ENCODE measurements at places on chromosomes 5 and 9. TPM values are rescaled to one million over a fixed set of nuclear protein-coding genes. Genes with fewer than 3 reads are reported as not detected.

PCSK5 gene
- total RNA-seq, result 11.2 TPM

GHR gene
- 12.9 TPM for total RNA-seq

DIRAS2 gene
- total RNA-seq, result 0.52 TPM

LRRC70 gene
- total RNA-seq, result 4.7 TPM

PROB1 gene
- total RNA-seq, result 1.3 TPM

CTXN3 gene
- total RNA-seq, result not detected

- H3K4me1 ChIP-seq, result no peaks in the 10 kb centered on the region
- no peaks in the 10 kb centered on the region for H3K27me3 ChIP-seq
- DNase-seq, result no peak
- H3K27ac ChIP-seq, result no peak overlapping the region
- H3K4me3 ChIP-seq, result no peak overlapping the region
These were observed 9.2 kb upstream of the IL7R start for GRCh38 chr5:35847491-35847890.

DNA sequence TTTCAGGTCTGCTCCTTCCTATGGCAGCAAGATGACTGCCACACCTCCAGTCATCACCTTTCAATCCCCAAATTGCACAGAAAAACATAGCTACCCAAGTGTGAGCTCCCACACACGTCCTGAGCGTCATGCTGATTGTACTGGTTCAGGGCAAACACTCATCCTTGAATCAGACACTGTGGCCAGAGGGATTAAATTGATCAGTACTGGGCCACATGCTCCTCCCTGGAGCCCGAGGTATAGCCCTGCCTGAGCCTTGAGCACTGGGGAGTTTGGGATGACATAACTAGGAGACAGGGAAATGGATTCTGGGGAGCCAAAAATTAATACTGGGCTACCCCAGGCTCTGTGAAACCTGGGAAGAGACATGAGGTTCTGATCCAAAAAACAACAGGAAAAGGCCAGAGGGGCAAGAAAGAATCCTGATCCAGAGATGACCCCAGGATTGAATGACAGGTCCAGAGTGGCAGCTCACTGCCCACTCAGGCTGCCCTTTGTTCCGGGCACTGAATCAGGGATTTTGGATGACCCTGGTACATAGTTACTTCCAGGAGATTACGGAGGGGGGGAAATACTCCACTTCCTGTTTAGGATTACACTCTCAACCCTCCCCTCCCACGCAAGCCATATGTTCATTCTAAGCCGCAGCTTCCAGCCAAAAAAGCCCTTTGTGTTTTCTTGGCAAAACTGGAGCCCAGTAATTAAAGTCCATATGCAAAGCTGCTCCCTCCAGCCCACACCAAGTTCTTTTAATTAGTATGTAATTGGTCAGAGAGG is 141.6 kb upstream of the SPRY4 start:
- H3K4me1 ChIP-seq, result no peaks in the 10 kb centered on the region
- H3K27ac ChIP-seq, result no peak overlapping the region
- H3K4me3 ChIP-seq, result no peak overlapping the region
- no peaks in the 10 kb centered on the region for H3K27me3 ChIP-seq
- no peaks in the 10 kb centered on the region for H3K36me3 ChIP-seq

GRCh38 chr9:81080900-81081299 is 608.4 kb downstream of the TLE1 start:
- H3K27me3 ChIP-seq, result no peaks in the 10 kb centered on the region
- H3K4me3 ChIP-seq, result no peak overlapping the region
- no peak overlapping the region for H3K27ac ChIP-seq
- no peak for DNase-seq

- H3K27me3 ChIP-seq, result no peaks in the 10 kb centered on the region
- H3K4me3 ChIP-seq, result no peak overlapping the region
- no peaks in the 10 kb centered on the region for H3K4me1 ChIP-seq
- H3K27ac ChIP-seq, result no peak overlapping the region
- DNase-seq, result no peak
These were observed 36.6 kb downstream of the ACER2 start for GRCh38 chr9:19445452-19445851.

DNA sequence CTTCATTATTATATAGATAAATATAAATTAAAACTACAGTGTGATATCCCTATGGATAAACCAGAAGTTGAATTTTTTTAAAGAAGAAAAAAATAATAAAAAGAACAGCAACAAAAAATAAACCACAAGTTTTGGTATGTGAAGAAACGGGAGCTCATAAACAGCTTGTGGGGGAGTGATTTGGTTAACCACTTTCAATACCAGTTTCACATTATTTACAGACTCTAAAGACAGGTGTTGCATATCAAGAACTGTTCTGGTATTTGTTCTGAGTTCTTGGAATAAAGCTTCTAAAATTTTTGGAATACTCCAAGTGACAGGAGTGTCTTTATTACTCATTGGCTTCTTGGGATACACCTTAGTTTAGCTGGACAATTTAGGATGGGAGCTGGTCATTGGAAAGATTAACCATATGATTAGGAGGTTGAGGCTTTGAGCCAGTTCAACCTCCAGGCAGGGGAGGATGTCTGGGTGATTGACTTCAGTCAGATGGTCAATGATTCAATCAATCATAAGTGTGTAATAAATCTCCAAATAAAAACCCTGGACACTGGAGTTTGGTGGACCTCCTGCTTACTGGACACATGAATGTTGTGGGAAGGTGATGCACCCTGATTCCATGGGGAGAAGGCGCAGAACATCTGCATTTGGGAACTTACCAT is 2223.1 kb upstream of the C9orf72 start:
- H3K36me3 ChIP-seq, result no peaks in the 10 kb centered on the region
- H3K27ac ChIP-seq, result no peak overlapping the region
- H3K27me3 ChIP-seq, result no peaks in the 10 kb centered on the region
- no peak overlapping the region for H3K4me3 ChIP-seq
- H3K4me1 ChIP-seq, result no peaks in the 10 kb centered on the region

GRCh38 chr5:42021923-42022322 is 96.8 kb downstream of the FBXO4 start:
- H3K27me3 ChIP-seq, result no peaks in the 10 kb centered on the region
- H3K4me3 ChIP-seq, result no peak overlapping the region
- H3K36me3 ChIP-seq, result no peaks in the 10 kb centered on the region
- no peak overlapping the region for H3K27ac ChIP-seq
- no peak for DNase-seq
- H3K4me1 ChIP-seq, result no peaks in the 10 kb centered on the region

DNA sequence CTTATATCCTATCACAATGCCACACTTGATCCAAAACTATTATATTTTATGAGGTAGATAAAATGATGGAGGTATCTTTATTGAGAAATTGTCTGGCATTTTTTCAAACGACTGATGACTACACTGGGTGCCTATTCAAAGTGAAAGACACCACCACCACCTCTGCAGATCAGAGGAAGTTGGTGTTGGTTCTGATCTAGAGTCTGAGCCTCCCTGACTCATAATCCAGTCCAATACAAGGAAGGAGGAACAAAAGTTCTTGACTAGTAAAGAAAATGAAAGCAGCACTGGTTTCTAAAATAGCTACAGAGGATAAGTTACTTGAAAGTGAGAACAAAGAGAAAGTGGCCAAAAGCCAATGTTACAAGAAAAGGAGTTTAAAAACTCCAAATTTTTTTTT is 139.9 kb downstream of the RFX3 start:
- no peak overlapping the region for H3K27ac ChIP-seq
- H3K36me3 ChIP-seq, result no peaks in the 10 kb centered on the region
- H3K4me3 ChIP-seq, result no peak overlapping the region
- DNase-seq, result no peak

GRCh38 chr5:107555425-107556090 is 115.2 kb downstream of the EFNA5 start:
- H3K27ac ChIP-seq, result no peak overlapping the region
- H3K27me3 ChIP-seq, result no peaks in the 10 kb centered on the region
- H3K36me3 ChIP-seq, result no peaks in the 10 kb centered on the region

- H3K4me1 ChIP-seq, result no peaks in the 10 kb centered on the region
- no peaks in the 10 kb centered on the region for H3K36me3 ChIP-seq
- H3K27me3 ChIP-seq, result no peaks in the 10 kb centered on the region
- H3K4me3 ChIP-seq, result no peak overlapping the region
- H3K27ac ChIP-seq, result no peak overlapping the region
- DNase-seq, result no peak
These were observed 60.4 kb downstream of the GHR start for GRCh38 chr5:42483472-42484154.

DNA sequence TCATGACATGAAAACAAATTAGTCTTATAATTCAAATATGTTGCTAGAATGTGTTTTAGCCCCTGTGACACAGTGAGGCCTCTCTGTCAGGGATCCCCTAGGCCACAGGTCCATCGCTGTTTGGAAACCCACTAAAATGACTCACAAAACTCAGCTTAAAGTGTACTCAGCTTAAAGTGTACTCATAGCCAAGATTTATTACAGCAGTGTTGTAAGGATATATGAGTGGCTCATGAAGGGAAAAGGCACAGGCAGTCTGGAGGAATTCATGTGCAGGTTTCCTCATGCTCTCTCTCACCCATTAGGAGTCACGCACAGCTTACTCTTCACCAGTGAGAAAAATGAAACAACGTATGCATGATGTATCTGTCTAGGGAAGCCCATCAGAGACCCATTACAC is 24.4 kb upstream of the TGFBI start:
- no peak overlapping the region for H3K4me3 ChIP-seq
- no peak overlapping the region for H3K27ac ChIP-seq
- no peaks in the 10 kb centered on the region for H3K27me3 ChIP-seq
- DNase-seq, result no peak
- no peaks in the 10 kb centered on the region for H3K4me1 ChIP-seq

- no peaks in the 10 kb centered on the region for H3K27me3 ChIP-seq
- no peak overlapping the region for H3K4me3 ChIP-seq
- DNase-seq, result no peak
- H3K4me1 ChIP-seq, result peaks cover 73% of the 10 kb centered on the region
These were observed 881 bp upstream of the B4GALT1 start for GRCh38 chr9:33167972-33168461.

DNA sequence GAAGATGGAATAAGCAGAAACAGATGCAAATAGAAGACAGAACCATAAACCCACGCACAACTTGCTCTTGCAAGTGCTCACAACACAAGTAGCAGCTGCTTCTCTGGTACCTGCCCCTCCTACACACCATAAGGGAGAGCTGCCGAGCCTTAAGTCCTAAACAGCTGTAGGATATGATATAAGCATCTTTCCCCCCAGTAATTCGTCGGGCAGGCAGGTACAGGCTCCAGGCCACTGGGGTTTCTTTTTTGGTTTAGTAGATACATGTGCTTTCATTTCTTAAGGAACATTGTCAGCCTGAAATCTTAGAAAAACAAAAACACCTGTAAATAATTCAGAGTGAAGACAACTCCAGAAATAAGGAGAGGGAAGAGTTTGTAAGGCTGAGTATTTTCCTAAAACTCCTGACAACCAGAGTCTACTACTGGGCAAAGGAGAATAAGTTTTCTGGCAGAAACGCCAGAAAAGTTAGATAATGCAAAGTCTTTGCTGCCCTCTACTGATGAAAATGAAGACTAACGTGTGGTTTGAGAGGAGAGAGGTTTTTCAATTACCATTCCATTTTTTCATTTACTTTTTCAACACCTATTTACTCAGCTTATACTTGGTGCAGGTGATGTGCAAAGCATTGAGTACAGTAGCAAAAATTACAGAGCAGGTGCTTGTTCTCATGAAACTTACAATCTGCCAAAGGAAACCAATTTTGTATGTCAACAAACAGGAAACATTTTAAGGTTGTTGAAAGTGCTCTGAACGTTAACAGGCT is 20.1 kb upstream of the TCERG1 start:
- no peak overlapping the region for H3K27ac ChIP-seq
- H3K36me3 ChIP-seq, result no peaks in the 10 kb centered on the region
- H3K4me3 ChIP-seq, result no peak overlapping the region
- DNase-seq, result no peak
- no peaks in the 10 kb centered on the region for H3K4me1 ChIP-seq

- H3K27ac ChIP-seq, result no peak overlapping the region
- DNase-seq, result no peak
- no peak overlapping the region for H3K4me3 ChIP-seq
- H3K4me1 ChIP-seq, result peaks cover 31% of the 10 kb centered on the region
- H3K36me3 ChIP-seq, result no peaks in the 10 kb centered on the region
These were observed 2.4 kb upstream of the CHD1 start for GRCh38 chr5:98930972-98931762.

- peaks cover 4% of the 10 kb centered on the region for H3K36me3 ChIP-seq
- no peaks in the 10 kb centered on the region for H3K4me1 ChIP-seq
- no peak overlapping the region for H3K27ac ChIP-seq
- H3K4me3 ChIP-seq, result no peak overlapping the region
These were observed 15.2 kb upstream of the FBLL1 start for GRCh38 chr5:168513861-168514428.

DNA sequence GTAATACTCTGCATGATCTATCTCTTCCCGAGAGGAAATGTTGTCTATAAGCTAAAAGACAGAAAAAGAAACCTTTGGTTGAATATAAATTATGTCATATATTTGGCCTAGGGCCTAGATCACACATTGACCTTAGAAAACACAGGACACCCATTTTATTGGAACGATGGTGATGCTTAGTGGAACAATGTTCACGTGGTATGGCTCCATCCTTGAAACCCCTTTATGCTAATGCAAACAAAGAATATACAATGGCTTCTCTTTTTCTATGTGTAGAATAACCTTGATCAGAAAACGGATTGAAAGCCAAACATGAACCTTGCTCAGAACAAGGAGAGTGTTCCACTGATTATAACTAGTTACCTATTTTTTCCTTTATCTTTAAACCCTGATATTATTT is 24.5 kb downstream of the MRPS27 start:
- no peak for DNase-seq
- H3K4me1 ChIP-seq, result no peaks in the 10 kb centered on the region
- H3K27ac ChIP-seq, result no peak overlapping the region
- H3K36me3 ChIP-seq, result no peaks in the 10 kb centered on the region

DNA sequence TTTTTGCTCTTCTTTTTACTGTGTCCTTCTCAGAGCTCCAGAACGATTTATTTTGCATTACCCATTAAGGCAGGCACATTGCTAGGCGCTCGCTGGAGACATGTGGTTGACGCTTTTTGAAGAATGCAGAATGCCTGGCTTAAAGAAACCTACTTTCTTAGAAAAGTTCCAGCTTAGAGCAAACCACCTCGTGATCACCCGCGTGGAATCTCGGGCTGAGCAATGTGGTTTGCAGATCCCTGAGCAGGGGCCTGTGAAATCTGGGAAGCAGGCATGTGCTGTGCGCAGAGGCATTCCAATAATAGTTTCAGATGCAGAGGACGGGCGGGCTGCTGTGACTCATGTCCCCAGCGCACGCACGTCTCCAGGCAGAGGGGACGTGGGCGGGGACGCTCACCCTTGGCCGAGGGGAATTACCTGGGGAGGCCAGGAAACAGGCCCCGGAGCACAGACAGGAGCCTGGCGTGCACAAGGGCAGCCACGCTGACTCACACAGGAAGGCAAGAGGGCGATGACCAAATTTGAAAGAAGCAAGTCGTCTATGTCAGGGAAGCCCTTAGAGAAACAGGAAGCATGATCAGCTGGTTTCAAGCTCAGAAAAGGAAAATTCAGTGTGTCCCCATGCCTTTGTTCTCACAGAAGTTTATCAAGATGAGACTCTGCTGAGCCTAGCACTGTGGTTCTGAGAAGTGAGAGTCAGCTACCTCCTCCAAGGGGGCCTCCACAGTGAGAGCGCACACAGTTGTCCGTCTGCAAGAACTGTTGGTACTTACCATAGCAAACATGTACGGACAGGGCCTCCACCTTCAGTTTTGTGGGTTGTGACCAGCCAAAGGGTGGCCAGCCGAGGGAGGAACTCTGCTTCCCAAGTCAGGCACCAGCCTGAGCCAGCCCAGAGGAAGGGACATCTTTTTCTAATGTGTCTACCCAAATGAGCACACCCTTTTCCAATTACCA is 218.6 kb downstream of the PIK3R1 start:
- H3K4me1 ChIP-seq, result no peaks in the 10 kb centered on the region
- H3K36me3 ChIP-seq, result no peaks in the 10 kb centered on the region
- peak; percentile 49 for DNase-seq
- no peak overlapping the region for H3K27ac ChIP-seq
- H3K27me3 ChIP-seq, result no peaks in the 10 kb centered on the region
- no peak overlapping the region for H3K4me3 ChIP-seq

- DNase-seq, result no peak
- no peaks in the 10 kb centered on the region for H3K27me3 ChIP-seq
- H3K36me3 ChIP-seq, result no peaks in the 10 kb centered on the region
- H3K4me1 ChIP-seq, result no peaks in the 10 kb centered on the region
These were observed 160.2 kb downstream of the MED10 start for GRCh38 chr5:6218116-6218515.

Data from body of pancreas (tissue), 4 donors.